Fibroblast of skin of scalp (primary cell): ENCODE measurements at places on chromosomes 2 and 18.

DNA sequence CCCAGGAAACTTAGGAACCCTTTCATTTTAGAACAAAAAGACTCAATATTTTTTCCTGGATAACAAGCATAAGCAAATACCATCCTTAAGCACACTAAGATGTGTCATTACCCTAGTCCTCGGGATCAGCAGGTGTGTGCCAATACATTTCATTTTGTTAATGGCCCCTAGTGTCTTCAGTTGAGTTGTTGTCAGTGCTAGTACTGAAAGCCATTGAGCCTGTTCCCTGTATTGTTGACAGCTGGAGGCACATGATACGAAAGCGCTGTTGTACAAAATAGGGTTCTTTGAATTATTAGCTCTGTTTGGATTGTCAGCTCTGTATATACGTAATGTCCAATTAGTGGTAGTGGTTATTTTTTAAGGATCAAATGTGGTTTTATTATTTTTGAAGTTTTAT is 29.5 kb downstream of the VAPA start:
- DNase-seq, result no peak

DNA sequence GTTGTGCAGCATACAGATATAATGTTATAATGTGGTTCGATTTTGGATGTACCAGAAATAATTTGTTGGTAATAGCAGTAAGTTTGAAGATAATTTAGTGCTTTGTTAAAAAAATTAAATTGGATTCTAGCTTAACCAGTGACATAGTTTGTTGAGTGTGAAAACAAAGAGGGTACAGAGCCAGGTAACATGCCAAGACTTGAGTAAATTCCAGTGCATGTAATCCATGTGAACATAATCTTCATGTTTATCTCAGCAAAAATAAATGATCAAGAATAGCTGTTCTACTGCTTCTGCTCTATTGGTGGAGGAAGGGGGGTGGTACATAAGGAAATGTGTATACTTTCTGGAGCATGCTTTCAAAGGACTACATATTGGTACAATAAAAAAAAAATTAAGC is 165.8 kb downstream of the DNAH7 start:
- DNase-seq, result no peak

DNA sequence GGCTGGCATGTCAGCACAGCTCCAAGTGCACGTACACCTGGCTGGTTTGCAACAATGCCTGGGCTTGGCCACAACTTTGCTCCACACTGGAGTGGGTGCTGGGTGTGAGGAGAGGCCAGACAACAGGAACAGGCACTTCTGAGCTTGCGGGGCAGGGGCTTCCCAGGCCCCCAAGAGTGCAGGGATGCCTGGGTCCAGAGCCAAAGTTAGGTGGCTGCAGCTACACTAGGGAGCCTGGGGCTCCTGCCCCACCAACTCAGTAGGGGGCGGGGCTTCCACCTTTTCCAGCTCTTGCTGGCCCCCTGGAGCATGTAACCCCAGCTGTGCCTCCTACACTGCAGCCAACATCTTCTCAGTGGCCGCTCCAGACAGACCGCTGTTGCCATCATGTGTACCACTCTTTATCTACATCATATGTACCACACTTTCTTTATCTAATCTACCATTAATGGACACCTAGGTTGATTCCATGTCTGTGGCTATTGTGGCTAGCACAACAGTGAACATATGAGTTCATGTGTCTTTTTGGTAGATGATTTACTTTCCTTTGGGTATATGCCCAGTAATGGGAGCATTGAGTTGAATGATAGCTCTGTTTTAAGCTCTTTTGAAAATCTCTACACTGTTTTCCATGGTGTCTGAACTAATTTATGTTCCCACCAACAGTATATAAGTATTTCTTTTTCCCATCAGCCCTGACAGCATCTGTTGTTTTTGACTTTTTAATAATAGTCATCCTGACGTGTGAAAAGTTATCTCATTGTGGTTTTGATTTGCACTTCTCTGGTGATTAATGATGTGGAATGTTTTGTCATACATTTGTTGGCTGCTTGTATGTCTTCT is 87.9 kb downstream of the ZNF804A start:
- DNase-seq, result peak; percentile 4

GRCh38 chr2:56410140-56410539 is 226.3 kb downstream of the CCDC85A start:
- DNase-seq, result no peak

GRCh38 chr18:68940039-68940438 is 142.2 kb downstream of the CCDC102B start:
- peak; percentile 21 for DNase-seq

- peak; percentile 30 for DNase-seq
Observed at GRCh38 chr2:129766374-129766993, 213.0 kb upstream of the RAB6C start.

DNA sequence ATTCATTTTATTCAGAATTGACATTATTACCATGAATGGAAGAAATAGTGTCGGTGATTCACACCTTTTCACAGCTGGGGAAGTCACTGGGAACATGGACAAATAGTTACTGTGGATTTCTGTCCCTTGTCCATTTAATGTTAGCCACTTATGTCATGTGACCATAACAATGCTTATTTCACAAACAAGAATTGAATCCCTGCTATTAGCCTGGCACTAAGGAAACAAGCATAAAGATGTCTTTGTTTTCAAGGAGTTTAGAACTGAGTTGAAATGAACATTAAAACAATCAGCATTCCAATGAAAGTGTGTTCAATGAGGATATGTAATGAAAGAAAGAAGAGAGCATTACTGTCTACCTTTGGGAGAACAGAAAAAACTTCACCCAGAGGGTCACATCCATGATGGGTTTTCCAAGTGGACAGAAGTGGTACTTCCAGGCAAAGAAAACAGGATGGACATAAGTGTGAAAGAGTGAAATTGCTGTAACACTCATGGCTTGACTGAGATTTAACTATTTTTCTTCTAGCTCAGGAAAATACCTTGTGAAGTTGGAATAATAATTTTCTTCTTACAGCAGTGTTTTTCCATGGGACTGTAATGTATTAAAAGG is 324.5 kb upstream of the UBE2E3 start:
- DNase-seq, result no peak

DNA sequence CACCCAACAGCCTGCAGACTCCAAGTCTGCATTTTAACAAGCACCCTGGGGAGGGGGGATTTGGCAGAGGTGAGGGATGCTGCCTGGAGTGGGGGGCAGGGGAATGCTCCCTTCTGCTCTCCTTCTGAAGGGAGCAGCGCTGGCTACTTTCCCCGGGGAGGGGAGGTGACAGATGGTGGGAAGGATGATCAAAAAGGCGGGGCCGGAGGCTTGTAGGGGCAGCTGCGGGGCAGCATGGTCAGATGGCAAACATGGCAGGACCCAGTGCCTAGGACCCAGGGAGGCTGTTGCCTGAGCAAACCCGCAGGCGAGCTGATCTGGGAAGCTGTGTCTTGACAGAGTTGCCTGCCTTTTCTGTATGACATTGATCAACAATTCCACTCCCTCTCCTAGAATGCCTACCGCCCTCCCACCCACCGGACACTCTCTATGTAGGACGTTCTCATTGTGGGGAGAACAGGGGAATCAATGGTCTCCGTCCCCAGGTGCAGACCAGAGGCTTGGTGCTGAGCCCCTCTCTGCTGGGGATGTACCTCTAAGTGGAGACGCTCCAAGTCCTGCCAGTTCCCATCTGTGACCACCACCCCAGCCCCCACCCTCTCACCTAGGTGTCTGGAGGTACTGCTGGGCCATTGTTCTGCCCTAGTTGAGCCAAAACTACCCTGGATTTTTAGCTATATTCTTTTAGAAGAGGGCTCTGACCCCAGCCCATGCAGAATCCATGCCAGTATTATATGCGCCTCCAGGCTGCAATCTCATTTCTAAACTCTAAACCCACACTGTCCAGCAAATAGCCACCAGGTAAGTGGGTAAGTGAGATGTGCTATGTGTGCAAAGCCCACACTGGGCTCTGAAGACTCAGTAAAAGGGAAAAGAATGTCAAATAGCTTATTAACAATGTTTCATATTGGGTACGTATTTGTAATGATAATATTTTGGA is 89.7 kb upstream of the SEC11C start:
- DNase-seq, result no peak

DNA sequence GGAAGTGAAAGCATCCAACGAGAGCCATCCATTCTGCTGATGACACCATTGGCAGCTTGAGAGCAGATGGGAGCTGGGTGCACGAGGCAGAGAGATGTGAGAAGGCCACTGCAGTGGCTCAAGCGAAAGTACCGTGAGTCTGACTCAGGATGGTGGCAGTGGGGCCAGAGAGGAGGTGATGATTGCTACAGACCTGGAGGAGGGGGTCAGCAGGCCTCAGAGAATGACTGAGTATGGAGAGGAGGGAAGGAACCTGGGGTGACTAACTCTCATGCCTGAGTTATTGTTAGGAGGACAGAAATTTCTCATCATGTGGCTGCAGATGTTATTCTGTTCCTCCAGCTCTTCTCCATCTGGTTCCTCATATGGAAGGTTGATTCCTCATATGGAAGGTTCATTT is 8.8 kb upstream of the ZBTB7C start:
- DNase-seq, result no peak

GRCh38 chr2:197265924-197266323 is 44.7 kb downstream of the ANKRD44 start:
- no peak for DNase-seq

DNA sequence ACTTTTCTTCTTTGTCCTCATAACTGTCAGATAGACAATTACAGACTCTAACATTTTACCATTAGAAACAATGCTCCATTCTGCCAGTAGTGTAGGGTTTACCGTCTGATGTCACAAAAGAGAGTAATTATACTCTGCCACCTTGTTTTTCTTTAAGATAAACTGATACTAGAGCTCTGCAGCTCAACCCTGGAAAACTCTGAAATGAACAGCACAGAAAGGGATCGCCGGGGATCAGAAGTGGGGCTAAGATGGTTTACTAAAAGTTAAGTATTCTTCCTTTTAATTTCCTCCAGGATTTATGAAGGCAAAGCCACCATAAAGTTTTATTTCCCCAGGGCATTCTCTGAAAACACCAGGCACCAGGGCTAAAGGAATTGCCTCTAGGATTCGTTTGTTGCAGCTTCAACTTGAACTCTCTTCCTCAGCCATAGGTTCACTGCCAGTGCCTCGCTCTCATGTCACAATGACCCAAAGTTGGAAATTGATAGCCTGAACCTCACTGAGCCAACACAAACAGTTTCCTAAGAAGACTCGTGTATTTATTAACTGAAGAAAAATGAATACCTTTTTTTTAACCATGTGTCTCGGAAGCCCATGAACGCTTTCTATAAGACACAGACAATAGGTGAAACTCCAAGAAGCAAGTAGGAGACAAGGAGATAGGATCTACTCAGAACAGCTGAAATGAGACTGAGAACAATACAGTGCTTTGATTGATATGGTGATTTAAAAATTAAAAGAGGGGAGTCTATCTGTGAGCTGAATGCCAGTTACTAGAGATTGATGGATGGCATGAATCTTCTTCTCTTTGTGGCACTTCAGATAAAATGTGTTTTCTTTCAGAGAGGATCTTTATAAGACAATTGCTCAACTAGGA is 121.5 kb upstream of the SPATS2L start:
- DNase-seq, result no peak

DNA sequence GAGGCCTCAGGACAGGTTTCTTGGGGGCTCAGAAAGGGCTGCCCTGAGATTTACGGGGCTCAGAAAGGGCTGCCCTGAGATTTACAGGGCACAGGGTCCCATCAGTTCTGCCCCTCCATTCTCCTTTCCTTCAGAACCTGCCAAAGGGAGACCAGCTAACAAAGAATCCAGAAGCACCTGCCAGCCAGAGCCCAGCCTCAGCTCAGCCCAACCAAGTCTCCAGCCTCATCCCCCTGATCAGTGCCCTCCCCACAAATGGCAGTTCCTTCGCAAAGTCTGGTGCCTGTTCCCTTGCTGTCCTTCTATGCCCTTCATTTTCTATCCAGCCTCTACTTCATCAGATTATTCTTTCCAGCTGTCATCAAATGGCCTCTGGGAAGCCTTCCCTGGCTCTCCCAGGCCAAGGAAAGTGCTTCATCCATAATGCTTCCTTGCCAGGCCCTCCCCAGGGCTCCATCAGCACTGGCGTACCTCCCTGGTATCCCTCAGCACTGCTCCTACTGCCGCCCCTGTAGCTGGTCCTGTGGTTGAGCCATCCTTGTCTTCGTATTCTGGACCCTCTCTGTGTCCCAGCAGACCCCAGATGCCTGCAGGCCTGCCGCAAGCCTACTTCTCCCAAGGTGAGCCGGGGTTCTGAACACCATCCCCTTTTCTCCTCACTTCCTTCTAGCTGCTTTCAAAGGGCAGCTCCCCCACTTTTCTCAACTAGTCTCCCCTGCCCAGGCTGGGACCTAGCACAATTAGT is 96.2 kb upstream of the EPAS1 start:
- no peak for DNase-seq

GRCh38 chr2:112692495-112692911 is 28.3 kb upstream of the NT5DC4 start:
- DNase-seq, result peak; percentile 84

DNA sequence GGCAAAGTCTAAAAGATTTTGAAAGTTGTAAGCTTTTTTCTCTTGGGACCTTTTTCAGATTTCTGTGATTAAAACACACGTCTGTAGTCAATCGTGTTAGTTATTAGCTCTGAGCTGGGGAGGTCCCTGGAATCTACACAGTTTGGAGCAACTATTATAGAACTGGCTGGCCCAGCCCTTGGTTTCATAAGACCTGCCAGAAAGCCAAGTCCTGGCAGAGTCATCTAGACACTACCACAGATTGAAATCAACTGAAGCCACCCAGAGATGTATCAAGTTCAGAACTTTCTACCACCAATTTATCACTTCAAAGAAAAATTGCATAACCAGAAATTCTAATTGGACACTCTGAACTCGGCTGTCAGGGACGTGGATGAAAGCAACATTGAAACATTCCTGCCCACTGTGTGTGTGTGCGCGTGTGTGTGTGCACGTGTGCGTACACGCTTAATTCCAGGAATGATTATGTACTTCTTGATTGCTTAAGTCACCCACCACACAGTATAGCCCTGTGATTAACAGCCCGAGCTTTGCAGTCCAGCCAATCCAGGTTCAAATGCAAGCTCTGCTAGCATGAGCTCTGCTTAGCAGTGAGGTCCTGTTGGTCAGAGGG is 126.3 kb downstream of the TPGS2 start:
- no peak for DNase-seq
